T1000 (cell line): ENCODE measurements at places on chromosomes 12 and 14.

- DNase-seq = no peak
These were observed 88.8 kb downstream of the DICER1 start for GRCh38 chr14:95068521-95068920.

GRCh38 chr12:74818412-74818811 is 280.8 kb downstream of the ATXN7L3B start:
- no peak for DNase-seq

GRCh38 chr12:71456316-71456715 is 16.7 kb downstream of the LGR5 start:
- DNase-seq = no peak

DNA sequence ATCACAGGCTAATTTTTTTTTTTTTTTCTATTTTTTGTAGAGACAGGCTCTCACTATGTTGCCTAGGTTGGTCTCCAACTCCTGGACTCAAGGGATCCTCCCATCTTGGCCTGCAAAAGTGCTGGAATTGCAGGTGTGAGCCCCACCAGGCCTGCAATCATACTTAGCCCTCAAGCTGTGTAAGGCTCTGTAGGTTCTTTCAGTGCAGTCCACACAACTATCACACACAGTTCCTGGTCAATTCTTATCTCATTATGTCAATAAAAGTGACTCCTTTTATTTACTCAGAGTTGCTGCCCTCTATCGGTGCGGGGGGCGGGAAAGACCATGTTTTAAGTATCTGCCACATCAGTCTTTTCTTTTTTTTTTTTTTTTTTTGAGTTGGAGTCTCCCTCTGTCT is 29.0 kb downstream of the SLC2A3 start:
- DNase-seq = no peak

DNA sequence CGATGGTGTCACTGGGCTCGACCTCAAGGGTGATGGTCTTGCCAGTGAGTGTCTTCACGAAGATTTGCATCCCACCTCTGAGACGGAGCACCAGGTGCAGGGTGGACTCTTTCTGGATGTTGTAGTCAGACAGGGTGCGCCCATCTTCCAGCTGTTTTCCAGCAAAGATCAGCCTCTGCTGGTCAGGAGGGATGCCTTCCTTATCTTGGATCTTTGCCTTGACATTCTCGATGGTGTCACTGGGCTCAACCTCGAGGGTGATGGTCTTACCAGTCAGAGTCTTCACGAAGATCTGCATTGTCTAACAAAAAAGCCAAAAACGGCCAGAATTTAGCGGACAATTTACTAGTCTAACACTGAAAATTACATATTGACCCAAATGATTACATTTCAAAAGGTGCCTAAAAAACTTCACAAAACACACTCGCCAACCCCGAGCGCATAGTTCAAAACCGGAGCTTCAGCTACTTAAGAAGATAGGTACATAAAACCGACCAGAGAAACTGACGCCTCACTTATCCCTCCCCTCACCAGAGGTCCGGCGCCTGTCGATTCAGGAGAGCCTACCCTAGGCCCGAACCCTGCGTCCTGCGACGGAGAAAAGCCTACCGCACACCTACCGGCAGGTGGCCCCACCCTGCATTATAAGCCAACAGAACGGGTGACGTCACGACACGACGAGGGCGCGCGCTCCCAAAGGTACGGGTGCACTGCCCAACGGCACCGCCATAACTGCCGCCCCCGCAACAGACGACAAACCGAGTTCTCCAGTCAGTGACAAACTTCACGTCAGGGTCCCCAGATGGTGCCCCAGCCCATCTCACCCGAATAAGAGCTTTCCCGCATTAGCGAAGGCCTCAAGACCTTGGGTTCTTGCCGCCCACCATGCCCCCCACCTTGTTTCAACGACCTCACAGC is 717 bp downstream of the UBC start:
- DNase-seq = no peak

- no peak for DNase-seq
These were observed 186.7 kb upstream of the NEDD1 start for GRCh38 chr12:96720363-96720705.

DNA sequence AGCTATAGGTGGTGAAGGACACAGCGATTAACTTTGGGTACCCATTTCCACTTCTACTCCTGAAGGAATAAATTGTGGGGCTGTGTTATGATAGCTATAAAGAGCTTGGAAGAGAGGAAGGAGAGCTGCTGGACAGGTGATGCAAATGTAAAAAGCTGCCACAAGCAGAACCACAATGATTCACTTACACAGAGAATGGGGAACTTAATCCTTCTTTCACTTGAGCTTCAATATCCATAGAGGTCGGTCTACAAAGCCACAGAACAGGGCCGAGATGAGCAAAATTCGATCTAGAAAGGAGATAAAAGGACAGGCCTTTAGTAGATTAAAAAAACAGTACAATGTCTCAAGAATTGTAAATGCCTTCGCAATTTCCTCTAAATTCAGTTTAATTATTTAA is 831.1 kb downstream of the LRFN5 start:
- no peak for DNase-seq

- DNase-seq = no peak
These were observed 20.4 kb upstream of the AMN start for GRCh38 chr14:102902086-102902485.

DNA sequence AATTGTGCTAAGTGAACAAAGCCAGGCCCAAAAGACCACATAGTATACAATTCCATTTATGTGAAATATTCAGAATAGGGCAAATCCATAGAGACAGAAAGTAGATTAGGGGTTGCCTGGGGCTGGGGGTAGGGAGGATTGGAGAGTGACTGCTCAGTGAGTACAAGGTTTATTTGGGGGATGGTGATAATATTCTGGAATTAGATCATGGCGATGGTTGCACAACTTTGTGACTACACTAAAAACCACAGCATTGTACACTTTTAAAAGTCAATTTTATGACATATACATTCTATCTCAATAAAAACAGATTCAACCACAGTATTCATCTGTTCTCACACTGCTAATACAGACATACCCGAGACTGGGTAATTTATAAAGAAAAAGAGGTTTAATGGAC is 68.7 kb upstream of the MAP1LC3B2 start:
- DNase-seq = no peak

- no peak for DNase-seq
These were observed 205.3 kb downstream of the AEBP2 start for GRCh38 chr12:19644571-19644970.

DNA sequence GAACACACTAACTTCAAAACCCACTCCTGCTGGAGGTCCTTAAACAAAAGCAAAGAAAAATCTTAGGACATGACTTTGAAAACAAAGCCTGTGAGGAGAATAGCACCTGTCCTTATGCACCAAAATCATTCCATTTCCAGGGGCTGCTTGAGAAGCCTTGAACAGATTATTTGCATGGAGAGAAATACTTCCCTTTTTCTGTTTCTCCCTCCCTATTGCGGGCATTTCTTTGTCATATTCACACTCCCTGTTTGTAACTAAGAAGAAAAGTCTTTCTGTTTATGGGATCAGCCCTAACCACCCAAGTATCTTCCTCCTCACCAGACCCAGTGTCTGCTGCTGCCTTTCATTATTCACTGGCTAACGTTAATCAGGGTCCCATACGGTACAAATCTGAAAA is 218.8 kb downstream of the DPF3 start:
- DNase-seq = no peak

DNA sequence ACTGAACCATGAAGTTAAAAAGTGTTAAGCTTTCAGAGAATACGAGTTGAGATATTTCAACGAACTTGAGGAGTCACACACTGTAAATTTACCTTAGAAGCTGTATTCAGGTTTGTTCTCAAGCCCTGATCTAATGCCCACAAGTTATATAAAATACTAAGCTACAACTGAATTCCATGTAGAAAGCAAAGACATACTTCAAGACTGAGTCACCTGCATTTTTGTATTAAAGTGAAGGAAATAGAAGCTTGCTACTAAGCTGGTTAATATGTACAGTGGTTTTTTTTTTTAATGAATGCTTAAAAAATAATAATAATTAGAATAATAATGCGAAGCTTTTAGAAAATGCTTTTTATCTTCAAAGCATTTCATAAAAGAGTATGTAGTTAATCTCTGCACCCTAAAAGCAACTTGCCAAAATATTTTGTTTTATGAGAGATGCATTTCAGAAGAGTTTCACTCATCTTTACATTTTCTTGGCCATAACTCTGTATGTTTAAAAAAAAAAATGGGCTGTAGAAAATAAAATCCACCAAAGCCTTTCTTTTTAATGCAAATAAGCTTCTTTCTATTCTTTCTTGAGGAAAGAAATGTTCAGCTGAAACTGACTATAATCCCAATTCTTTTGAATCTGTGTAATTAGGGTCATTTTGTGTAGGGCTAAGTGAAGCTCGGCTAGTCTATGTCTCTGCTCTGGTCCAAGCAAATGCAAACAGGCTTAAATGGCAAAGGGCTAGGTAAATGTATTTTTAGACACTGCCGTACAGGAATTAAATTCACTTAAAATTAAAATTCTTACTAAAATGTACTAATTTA is 1047.5 kb upstream of the FLRT2 start:
- no peak for DNase-seq

DNA sequence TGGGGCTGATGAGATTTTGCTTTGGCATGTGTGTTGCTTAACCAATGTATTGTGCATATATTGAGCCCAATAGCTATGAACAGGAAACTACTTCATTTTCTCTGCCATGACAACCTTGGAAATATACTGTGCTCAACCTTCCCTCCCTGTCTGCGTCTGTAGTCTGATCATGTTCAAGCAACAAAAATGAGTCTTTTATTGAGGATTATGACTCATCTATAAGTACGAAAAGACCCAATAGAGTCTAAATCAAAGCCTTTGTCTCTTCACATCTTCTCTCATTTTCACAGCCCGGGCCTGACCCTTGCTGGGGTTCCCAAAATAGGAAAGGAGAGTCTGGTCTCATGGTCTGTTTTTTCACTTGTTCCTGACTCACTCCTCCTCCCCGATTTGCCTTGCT is 158.2 kb downstream of the CAND1 start:
- no peak for DNase-seq

DNA sequence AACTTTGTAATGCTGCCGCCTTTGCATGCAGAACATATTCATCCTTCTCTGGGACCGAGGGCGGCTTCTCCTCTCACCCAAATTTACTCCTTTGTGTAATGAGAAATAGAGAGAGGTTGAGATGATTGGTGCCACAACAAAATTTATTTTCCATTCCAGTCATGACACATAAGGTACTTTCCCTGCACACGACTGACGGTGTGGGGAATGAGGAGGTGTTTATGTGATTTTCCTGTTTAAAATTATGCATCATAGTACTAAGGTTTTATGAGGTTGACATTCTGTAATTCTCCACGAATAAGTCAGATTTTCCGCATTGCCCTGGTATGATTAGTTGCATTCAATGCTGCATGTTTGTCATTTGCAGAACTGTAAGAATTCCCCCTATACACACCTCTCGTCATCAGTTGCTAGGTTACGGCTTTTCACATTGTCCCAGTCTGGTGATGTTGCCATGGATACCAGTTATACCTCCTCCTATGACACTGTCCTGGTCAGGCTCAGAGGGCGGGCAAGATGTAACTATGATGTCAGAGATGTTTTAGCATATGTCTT is 23.1 kb downstream of the BICDL1 start:
- DNase-seq = no peak

DNA sequence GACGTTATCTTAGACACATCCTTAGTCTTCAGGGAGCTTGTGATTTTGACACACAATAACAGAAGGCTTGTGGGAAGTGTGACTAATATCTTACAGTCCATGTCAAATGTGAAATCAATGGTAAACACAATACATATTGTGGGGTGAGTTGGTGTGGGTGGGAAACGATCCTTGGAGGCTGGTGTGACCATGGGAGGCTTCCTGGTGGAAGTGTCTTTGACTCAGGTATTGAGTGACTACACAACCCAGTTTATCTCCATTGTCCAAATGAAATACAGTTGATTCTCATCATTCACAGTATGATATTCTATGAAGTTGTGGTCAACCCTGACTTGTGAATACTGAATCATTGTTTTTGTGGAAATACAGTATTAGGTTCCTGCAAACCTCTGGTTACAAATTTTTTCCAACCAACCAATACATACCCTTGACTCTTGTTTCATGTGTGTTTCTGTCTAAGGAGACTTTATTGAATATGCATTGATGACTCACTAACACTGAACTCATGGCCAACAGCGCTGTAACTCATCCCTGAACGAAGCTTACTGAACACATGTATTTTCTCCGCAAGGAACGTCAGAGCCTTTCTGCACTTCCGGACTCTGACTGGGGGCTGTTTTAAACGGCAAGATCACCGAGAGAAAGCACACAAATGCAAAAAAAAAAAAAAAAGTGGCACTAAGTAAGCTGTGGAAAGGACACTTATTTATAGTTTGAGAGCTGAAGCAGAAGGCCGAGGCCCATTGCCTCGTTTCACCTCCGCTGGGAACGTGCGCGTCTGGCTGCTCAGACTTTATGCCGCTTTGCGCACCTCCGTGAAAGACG is 59.0 kb downstream of the CLMN start:
- no peak for DNase-seq

DNA sequence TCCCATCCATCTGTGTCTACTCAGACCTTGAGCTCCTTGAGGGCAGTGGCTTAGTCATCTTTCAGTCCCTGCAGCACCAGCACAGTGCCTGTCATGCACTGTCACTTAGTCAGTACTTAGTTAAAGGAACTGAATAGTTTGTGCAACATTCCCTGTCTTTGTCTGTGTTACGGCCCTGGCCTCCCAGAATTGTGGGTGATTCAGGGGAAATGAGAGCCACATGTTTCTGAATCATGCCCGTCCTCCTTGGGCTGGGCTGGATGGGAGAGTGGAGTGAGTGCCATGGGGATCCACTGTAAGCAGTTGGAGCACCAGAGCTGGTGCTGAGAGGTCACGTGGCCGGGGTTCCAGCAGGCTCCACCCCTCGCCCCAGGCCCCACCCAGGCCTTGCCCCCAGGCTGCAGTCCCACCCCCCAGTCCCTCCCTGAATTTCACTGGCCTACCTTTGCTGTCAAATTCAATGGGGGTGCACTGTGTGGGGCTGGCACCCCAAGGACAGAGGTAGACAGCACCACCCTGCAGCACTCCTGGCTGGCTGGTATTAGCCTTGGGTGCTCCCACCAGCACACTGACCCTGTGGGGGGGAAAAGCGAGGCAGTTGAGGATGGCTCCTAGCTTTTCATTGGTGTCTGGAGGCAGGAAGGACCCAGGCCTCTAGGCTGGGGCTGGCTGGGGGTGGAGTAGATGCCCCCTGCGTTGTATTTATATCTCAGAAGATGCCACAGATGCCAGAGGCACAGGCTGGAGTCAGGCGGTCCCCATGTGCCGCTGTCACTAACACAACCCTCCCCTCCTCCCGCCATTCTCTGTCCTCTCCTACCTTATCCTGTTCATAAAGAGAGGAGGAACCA is 7.5 kb downstream of the ITGA5 start:
- peak; percentile 100 for DNase-seq

- no peak for DNase-seq
These were observed 17.1 kb downstream of the SEC23A start for GRCh38 chr14:39085933-39086332.

DNA sequence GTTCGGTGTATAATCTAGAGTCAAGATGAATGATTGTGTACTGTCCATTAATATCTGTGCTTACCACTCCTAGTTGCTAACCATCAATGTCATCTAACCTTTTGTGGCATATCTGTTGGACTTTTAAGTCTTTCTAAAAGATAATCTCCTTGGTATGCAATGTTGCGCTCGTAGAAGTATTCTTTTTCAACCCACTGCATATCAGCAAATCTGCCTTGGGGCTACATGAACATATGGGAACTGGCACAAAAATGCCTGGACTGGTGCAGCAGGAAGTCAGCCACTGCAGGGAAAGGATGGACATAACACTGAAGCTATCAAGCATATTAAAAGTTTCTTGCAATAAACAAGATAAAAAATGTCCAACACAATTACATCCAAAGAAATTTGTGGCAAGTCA is 124.3 kb upstream of the SLC38A4 start:
- no peak for DNase-seq

GRCh38 chr12:132582058-132582420 is 28.3 kb downstream of the LRCOL1 start:
- no peak for DNase-seq
